ENCODE measurements at places on chromosomes 6 and 20.

- DNase-seq = no peak
Observed at GRCh38 chr6:42333612-42334011, 116.0 kb upstream of the MRPS10 start.

DNA sequence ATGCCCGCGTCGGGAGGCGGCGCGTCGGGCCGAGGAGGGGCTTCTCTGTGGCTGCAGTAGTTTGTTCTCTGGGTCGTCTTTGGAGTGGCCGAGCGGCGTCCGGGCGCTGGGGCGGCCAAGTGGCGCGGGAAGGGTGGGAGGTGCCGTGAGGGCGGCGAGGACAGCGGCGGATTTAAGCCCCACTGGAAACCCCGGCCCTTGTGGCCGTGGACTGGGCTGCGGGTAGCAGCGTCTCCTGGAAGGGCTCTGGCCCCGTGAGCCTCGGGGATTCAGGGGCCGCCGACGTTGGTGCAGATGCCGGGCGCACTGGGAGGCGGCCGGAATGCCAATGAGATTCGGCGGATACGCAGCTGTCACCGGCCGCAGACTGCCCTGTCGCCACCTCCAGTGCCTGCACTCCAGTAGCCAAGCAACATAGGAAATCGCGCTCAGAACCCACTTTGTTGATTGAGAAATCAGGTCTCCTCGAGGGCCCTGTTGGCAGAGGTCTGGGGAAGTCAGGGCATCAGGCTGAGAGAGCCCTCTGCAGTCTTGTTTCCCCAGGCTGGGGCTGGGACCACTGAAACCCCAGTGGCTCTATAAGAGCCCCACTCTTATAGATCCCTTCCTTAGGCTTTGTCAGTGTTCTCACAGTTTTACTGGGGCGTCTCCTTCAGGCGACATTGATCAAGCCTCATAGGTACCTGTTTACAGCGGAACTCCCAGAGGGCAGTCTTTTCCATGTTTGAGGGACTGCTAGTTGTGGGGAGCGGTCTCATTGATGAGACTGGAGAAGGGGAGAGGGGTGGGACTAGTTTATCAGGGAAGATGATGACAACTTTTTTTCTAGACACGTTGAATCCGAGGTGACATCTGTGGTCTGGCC is 642 bp downstream of the GZF1 start:
- DNase-seq = peak; percentile 61

- no peak for DNase-seq
Observed at GRCh38 chr20:17612992-17613327, 43.1 kb downstream of the DSTN start.

DNA sequence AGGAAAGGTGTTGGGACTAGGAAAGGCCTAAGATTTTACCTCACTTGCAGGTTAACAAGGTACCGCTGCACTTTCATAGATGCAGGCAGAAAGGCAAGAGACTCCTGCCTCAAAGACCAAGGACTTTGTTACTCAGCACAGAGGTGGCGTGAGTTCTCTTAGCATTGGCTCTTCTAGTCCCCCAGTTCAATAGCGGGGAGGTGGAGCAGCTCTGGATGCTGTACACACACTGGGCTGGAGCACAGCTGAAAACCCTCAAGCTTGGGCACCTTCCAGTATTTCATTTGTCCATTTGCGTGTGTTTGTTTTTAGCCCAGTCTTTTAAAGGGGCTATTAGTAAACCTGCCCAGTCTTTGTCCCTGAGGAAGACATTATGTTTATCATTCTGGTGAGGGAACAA is 345.2 kb downstream of the FARS2 start:
- no peak for DNase-seq

- DNase-seq = no peak
Observed at GRCh38 chr6:46191961-46192360, 21.2 kb upstream of the ENPP5 start.

- no peak for DNase-seq
Observed at GRCh38 chr20:50450881-50451752, 59.1 kb upstream of the PTPN1 start.

DNA sequence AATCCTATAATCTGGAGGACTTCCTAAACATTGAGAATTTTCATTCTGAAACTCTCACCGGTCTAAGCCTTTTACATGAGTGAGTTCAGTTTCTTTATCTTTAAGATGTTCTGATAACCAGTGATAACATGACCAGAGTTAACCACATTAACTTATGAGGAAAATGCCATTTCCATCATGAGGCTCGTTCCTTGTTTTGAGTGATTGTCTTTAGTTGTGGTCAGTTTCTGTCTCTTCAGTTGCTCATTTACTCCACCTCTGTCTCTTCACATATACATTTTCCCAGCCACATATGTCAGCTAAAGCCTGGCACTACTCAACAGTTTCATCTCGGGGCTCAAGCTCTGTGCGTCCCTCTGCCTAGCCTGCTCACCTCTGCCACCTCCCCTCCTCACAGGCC is 70.4 kb downstream of the JAG1 start:
- no peak for DNase-seq

GRCh38 chr6:87333033-87333432 is 4.0 kb upstream of the GJB7 start:
- no peak for DNase-seq

GRCh38 chr20:50519036-50519762 is 9.0 kb downstream of the PTPN1 start:
- DNase-seq = no peak

- no peak for DNase-seq
Observed at GRCh38 chr6:170293341-170294231, 2.7 kb upstream of the DLL1 start.

DNA sequence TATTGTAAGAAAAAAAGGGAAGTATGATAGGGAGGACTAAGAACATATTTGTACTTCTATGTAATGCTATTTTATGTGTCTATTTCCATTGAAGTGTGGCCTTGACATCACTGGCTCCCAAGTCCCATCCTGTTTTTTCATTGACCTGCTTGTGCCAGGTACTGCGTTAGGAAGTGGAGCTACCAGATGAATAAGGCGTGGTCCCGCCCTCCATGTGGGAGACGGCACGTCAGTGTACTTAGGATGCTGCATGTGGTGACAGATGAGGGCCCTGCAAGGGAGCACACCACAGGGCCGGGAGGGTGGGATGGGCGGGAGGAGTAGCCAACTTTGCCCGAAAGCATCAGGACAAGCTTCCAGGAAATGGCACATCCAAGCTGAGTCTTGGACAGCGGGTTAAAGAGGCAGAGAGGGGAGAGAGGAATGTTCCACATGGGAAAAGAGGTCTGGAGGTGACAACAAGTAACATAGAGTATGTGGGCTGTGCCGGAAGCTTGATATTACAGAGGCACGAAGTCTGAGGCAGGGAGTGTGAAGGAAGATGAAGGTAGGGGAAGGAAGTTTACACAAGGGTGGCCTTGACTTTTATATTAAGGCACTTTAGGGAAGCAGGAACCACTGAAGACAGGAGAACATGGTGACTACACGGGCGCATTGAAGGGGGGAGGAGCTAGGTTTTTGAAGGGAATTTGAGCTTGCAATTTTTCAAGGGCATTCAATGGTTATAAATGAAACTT is 140.6 kb downstream of the MTHFD1L start:
- DNase-seq = no peak

- DNase-seq = no peak
Observed at GRCh38 chr6:42468273-42468672, 16.5 kb upstream of the TRERF1 start.

- DNase-seq = no peak
Observed at GRCh38 chr20:8631271-8631670, 437.6 kb upstream of the PLCB4 start.

DNA sequence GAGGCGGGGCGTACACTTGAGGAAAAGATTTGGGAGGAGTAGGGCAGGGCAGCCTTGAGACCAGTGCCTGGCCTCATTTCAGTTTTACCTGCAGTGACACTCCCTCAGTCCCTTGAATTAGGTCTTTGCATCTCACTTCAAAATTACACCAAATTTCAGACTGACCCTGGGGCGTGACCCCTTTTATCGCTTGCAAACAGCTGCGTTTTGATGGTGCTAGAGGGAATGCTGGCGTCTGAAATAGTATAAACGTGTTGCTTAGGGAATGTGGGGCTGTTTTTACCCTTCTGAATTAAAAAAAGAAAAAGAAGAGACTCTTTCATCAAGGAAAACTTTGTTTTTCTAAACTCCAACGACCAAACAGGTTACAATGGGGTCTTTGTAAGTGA is 21.0 kb downstream of the COL9A1 start:
- DNase-seq = no peak

GRCh38 chr6:43900916-43901732 is 131.1 kb downstream of the VEGFA start:
- DNase-seq = no peak

- no peak for DNase-seq
Observed at GRCh38 chr20:33163856-33164762, 3.9 kb upstream of the BPIFA2 start.

- no peak for DNase-seq
Observed at GRCh38 chr6:157436219-157436943, 55.4 kb downstream of the ZDHHC14 start.

DNA sequence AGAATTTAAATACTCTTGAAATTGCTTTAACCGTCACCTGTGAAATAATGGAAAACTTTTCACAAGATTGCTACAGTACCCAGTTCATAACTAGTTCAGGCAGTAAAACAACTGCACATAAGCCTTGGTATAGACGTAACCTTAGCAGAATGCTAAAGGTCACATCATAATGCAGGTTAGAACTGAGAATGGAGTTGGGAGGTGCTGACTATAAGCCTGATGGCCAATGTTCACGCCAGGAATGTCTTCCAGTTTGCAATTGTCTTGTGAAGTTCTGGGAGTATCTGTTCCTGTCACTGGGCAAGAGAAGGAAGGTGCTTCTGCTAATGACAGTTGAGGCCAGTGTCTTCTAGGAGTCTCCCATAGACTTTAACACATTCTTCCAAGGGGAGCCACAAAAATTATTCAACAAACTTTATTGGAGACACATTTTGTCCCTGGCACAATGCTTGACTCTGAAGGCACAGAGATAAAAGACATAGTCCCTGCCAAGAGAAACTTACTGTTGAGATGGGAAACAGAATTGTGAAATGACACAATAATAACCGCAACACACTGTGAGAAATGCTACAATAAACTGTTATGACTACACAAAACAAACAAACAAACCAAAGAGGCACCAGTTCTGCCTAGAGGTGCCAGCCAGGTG is 24.6 kb upstream of the CEP162 start:
- DNase-seq = no peak

- no peak for DNase-seq
Observed at GRCh38 chr6:16600026-16600425, 161.2 kb downstream of the ATXN1 start.

DNA sequence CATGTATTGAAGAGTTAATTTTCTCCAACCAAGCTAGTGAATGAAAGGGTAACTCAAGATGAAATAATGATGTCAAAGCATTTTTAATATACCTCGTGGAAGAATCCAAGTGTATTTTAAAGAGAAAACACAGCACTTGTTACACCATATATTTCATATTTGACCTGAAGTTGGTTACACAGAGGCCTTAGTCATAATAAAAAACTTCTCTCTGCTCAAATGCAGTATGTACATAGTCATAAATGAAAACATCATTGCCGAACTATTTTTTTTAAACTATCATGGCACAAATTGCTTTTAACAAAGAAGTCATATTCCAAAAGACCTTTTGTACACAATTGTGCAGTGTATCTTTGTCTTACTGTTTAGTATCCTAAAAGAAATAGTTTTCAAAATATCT is 43.0 kb downstream of the BACH2 start:
- DNase-seq = no peak
